ENCODE measurements at places on chromosomes 3 and 15.
A peak's percentile ranks its signal among the peaks of the same experiment; 100 is the strongest.

- no peak for DNase-seq
Measured at GRCh38 chr15:89340573-89340972, 5.9 kb upstream of the POLG start.

GRCh38 chr3:197125636-197126035 lies 96.0 kb upstream of the MELTF start:
- DNase-seq: peak; percentile 35

GRCh38 chr15:52161406-52161966 lies 29.7 kb downstream of the GNB5 start:
- DNase-seq: no peak

- no peak for DNase-seq
Measured at GRCh38 chr3:32239307-32240158, 1.1 kb downstream of the CMTM8 start.

DNA sequence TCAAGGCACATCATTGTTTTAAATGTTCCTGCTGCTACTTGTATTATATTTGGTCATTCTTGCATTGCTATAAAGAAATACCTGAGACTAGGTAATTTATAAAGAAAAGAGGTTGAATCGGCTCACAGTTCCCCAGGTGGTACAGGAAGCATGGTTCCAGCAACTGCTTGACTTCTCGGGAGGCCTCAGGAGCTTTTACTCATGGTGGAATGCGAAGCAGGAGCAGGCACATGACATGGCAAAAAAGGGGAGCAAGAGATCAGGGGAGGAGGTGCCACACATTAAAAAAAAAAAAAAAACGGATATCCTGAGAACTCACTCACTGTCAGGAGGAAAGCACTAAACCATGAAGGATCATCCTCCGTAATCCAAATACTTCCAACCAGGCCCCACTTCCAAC lies 286.9 kb upstream of the PLSCR5 start:
- no peak for DNase-seq

GRCh38 chr3:143581972-143582722 lies 266.1 kb downstream of the SLC9A9 start:
- no peak for DNase-seq

GRCh38 chr3:111324645-111325044 lies 217.4 kb upstream of the CD96 start:
- DNase-seq: no peak

DNA sequence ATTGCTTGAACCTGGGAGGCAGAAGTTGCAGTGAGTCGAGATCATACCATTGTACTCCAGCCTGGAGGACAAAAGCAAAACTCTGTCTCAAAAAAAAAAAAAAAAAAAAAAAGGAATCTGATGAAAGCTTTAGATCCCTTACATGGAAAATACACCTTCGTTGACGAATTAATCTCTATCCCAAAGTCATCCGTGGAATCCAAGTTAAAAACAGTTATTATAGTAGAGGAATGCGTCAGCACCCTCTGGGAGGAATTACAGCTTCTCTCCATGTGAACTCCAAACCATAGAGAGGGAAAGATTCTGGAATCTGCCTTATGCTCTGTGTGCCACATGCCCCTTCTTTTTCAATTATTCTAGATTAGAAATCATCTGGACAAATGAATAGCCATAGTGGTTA lies 192.3 kb upstream of the C2CD4B start:
- no peak for DNase-seq

DNA sequence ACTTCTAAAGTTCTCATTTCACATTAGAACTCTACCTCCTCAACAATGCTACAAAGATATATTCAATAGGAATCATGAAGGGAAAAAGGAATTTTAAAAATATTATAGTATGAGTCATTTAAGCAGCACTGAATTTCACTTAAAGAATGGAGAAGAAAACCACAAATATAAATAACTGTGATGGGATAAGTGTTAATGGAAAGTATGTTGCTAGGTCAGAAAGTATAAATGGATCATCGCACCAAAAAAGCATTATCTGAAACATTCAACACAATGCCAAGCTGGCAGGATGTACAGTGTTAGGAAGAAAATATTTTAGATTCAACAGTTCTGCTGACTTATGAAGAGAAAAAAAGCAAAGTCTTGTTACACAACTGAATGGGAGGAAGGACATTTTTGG lies 101.4 kb downstream of the TFG start:
- peak; percentile 34 for DNase-seq
